NCI-H774 (cell line): ENCODE measurements at places on chromosomes 13 and 19.
A peak's percentile ranks its signal among the peaks of the same experiment; 100 is the strongest.

DNA sequence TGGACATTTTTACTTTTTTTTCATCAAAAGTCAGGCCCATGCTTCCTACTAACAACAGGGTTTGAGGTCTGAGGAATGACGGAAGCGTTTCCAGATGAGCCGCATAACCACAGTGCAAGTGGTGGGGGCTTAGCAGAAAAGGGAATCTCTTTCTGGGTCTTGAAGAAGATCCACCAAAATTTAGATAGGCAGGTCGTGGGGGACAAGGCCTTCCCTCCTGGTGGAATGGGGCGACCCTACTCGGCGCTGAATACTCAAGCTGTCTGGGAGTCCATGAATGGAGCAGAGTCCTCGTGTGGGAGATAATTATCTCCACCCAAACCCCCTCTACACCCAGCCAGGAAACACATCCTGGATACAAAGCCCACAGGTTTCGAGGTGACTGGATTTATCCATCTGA lies 36.9 kb downstream of the CARS2 start:
- no peak for DNase-seq

DNA sequence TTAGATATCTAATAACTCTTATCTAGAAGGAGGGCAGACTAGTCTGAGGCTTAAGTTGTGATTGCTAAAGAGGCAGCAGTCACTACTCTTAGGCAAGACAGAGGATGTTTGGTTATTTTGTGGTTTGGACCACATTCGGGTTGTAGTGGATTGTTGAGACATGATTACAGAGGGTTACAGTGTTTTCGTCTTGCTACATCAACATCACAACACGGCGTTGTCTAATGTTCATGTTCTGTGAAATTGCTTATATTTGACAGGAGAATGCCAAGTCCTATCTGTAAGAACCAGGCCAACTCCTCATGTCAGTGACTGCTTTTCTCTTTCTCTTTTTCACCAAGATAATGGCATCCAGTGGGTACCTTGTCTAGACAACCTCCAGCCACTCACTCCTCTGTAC lies 16.8 kb upstream of the TM9SF2 start:
- DNase-seq = no peak

- no peak for DNase-seq
Measured at GRCh38 chr19:13622766-13623715, 116.8 kb upstream of the CACNA1A start.

DNA sequence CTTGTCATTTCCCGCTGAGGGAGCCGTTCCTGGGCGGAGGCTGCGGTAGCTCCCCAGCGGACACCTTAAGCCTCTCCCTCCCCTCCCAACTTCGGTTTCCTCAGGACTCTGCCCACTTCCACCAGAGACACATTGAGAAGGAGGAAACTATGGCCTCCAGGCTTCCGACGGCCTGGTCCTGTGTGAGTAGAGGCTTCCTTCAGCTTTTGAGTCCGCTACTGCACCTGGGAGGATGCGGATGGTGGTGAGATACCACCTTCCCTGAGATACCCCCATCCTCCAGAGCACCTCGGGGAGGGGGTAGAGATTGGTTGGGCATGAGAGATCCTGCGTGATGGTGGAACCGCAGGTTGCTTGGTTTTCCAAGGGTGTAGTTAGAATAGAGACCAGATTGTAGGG lies 955 bp downstream of the ZNF274 start:
- DNase-seq = no peak

- DNase-seq = no peak
Measured at GRCh38 chr19:45800070-45800553, 7.5 kb upstream of the DMWD start.

DNA sequence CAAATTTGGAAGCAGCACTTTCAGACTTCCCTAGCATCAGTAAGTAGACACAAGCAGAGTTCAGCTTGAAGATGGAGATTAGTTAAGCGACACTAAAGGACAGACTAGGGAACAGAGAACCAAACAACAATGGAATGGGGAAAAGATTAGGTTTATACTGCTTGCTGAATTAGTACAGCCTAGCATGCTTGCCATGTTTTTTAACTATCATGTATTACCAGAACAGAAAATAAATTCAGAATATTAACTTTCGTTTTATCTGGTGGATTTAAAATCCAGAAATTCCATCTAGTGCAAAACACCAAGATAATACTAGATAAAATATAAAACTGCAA lies 451.5 kb upstream of the SLC10A2 start:
- DNase-seq = no peak

DNA sequence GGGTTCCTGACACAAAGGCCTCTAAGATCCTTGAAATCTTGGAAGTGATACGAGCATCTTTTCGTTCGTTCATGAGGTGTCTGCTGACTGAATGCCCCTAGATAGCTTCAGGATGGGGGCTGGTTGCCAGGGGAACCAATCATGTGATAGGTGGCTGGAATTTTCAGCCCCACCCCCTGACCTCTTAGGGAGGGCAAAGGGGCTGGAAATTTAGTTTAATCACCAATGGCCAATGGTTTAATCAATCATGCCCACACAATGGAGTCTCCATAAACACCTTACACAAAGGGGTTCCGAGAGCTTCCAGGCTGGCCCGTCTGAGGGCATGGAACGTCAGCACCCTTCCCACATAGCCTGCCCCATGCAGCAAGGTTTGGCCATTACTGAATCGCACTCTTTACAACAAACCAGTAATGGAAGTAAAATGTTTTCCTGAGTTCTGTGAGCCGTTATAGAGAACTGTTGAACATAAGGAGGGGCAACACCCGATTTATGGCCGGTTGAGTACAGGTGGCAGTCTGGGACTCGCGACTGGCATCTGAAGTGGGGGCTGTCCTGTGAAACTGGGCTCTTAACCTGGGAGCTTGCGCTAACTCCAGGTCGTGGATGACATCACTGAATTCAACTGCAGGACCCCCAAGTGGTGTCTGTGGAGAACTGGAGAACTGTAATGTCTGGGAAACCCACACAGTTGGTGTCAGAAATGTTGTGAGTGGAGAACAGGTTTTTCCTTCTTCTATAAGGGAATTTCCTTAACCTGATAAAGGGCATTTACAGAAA lies 25.6 kb downstream of the MLLT1 start:
- no peak for DNase-seq

GRCh38 chr19:639253-640160 lies at the start of gene FGF22:
TSS of gene FGF22 (plus strand) at chr19:639879. CDS start at chr19:639926, 47 bp downstream.
- DNase-seq = peak; percentile 85

DNA sequence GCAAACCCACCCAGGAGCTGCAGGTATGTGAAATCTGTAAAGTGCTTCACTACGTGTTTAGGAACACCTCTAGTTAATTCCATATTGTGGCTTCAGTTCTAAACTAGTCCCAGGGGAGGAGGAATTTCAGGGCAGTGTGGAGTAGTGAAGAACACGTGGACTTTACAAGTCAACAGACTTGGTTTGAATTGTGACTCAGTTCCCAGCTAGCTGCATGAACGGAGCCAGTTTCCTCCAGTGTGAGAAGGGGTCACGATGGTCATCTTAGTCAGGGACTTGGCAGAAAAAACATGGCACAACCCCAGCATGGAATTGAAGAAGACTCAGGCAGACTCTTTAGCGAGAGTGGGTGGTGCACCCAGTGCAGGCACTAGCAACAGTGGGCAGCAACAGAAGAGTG lies 175.7 kb upstream of the UBL3 start:
- no peak for DNase-seq
